EH (cell line): ENCODE measurements at places on chromosomes 11 and 22.

DNA sequence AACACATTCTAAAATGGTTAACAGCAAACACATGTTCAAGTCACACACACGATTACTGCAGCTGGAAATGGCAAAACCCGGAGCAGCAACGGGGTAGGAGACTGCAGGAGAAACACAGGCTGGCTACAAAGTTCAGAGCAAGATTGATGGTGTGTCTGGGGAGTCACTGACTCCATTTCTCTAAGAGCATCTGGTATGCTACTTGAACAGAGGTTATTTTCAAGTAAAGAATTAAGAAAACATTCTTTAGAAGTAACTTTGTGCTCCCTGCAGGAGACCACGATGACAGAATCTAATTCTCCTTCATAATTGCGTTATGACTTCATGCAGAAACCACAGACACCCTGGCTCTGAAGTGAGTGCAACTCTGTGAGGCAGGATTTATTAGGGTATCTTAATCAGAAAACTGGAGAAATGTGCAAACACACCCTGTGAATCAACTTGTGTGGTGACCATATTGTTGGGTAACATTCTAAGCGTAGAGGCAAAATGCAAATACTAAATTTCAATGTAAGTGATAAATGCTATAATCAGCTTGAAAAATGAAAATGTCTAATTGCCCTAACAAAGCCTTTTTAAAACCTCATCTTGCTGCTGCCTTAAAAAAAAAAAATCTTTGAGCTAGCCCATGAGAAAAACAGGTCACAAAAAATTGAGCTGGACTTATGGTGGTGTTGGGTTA lies 303.0 kb downstream of the CADM1 start:
- DNase-seq: peak; percentile 88

DNA sequence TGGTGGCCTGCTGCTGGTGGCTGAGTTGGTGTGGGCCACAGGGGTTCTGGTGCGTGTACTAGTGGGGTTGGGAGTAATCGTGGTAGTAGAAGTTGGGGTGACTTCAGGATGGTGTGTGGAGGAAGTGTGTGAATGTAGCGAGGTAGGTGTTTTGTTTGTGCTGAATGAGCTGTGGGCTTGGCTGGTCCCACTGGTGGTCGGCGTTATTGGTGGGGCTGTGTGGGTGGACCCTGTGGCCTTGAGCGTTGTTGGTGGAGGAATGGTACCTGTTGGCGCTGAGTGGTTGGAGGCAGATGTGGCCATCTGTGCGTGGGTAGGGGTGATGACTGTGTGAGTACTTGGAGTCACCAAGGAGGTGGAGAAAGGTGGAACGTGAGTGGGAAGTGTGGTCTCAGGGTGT lies 18.4 kb downstream of the MUC6 start:
- DNase-seq: no peak

DNA sequence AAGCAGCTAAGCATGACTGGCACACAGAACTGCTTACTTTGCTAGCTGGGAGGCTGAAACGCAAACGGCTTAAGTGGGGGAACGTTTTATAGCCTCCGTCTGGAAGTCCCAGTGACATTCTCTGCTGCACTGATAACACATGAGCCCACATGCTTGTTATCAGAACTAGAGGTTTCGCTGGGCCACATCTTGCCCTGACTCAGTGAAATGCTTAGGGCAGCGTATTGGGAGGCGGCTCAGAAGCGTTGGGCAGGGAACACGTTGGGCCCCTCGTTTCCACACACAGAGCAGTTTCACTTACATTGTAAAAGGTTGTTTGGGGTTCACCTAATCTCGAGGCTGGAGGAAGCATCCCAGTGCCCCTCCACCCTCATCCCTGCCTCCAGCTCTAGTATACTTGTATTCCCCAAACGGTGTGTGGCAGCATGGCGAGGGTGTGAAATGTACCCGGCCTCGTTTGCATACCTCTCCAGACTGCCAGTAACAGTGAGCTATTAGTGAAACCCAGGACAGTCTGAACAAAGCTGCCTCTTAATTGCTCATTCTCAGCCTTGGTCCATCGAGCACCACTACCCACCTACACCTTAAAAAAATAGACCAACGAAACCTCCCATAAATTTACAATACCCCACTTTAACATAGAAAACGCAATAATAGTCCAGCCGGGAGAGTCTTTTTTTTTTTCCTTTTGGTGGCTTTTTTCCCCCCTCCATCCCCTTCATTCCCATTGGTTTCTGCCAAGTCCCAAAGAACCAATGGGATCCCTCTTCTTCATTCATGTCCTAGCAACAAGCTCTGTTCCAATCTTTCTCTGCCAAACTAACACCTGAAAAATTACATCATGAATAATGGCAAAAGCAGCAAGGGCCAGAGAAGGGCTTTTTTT lies 218.8 kb upstream of the SORL1-AS1 start:
- DNase-seq: peak; percentile 17

- DNase-seq: no peak
These were observed 179.0 kb downstream of the NXPE2 start for GRCh38 chr11:114857281-114857680.

DNA sequence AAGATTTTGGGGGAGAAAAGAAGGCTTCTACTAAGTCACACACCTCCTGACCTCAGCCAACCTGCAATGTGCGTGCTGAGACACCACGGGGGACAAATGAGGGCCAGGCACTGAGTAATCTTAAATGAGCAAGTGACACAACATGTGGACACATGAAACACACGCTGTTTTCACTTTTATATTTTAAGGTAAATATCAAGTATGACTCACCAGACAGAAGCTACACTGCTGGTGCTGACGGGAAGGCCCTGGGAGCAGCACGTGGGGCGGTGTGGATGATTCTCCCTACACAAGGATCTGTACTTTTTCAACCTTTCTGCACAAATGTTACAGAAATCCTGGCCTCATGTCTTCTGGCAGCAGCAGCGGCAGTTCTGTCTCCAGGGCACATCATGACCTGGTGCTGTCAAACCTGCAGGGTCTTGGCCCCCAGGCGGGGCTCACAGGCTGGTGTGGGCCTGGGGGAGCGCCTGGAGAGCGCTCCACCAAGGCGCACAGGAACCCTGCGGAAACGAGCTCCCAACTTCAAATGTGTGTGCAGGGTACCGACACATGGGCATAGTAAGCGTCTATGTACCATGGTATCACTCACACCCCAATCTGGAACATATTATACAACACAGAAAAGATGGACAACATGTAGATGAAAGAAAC lies 61.7 kb downstream of the DGCR2 start:
- peak; percentile 18 for DNase-seq

- no peak for DNase-seq
These were observed 88.5 kb upstream of the CSNK2A3 start for GRCh38 chr11:11441516-11441915.

- no peak for DNase-seq
These were observed 8.6 kb downstream of the TAB1 start for GRCh38 chr22:39408173-39408572.

DNA sequence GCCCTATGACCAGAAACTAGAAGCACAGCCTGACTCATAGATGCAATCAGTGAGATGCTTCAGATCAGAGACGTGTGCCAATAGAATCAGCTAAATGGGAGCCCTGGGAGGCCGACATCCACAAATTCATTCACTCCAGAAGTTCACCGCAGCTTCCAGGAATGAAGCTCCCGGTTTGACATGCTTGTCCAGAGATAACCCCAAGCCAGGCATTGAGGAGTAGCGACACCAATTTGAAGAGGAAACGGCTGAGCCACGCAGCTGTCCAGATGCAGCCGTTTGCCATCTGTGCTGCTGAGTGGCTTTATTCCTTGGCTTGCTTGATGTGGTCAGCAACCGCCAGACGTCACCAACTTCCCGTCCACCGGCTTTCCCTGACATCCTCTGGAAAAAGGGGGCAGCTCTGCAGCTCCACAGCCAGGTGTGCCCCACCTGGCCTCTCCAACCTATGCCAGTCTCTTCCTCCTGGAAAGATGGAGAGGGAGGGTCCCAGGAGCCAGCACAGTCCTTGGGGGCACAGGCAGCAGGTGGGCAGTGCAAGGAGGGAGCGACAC lies 123.9 kb upstream of the OPCML start:
- no peak for DNase-seq

DNA sequence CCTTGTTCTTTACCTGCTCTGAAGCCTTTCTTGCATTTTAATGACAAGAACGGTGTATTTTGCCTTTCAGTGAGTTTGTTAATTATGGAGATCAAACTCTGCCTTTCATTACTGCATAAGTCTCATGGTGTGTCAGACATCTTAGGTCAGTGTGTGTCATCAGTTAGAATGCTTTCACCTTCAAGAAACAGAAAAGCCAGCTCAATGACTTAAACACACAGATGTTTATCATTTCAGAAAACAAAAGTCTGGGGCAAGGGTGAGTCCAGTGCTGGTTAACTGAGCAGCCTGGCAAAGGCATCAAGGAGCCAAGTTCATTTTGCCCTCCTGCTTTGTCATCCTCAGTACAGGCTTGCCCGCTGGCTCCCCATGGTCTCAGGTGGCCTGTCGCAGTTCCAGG lies 54.5 kb downstream of the PACS1 start:
- peak; percentile 61 for DNase-seq

DNA sequence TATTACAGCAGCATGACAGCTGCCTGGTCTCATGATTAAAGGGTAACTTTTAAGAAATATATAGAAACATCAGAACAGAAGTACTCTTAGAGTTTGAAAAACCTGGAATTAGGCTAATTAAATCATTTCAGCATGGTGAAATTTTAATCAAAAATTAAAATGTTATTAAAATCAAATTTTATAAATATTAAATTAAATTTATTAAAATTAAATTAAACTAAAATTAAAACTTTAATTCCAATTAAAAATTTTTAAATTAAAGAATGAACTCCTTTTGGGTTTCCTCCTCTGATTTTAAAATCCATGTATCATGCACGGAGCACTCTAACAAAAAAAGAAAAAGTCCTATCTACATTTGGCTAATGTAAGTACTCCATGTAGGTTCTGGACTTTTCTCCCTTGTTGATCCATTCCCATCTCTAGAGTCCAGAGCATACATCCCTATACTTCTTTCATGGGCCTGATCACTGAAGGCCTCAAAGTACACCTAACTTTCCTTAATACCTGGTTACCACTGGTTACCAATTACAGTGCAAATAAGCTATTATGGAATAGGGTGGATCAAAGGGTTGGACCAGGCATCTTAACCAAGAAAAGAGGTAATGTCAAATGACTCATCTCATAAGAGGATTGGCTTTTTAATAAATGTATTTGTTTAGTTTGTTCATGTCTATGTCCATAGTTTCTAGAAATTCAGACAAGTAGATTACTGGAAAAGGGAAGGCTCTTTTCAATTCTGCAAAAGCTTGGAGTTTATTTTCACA lies 48.4 kb upstream of the MUC15 start:
- no peak for DNase-seq

DNA sequence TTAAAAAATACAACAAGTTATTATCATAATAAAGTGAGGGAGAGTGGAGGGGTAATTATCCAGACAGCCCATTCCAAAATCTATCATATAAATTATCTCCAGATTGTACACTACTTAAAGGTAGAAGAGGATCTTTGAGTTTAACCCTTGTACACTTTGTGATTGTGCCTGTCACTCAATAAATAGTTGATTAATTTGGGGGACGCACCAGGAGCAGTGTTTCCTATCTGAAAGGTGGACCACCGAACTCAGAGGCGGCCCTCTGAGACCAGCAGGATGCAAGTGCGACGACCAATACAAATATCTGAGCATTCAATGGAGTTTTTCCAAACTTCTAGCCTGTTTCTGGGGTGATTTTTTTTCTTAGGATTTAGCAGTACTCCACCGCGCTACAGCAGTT lies 1.1 kb upstream of the CECR2 start:
- no peak for DNase-seq

- no peak for DNase-seq
These were observed 4.9 kb downstream of the CACNA1I start for GRCh38 chr22:39575552-39575825.

DNA sequence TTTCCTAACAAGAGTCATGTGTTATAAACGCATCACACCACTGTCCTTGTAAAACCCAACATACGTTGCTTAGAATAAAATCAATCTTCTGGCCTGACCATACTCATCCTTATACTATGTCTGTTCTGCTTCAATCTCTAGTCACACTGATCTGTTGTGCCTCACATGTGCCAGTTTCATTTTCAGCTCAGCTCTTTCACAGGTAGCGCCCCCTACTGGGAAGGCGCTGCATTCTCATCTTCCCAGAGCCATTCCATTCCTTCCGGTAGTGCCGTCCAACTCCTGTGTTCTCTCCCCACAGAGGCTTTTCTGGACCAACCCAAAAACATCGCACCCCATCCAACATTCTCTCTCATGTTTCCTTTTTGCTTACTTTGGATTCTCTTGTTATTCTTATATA lies 22.2 kb downstream of the CASP5 start:
- DNase-seq: no peak

DNA sequence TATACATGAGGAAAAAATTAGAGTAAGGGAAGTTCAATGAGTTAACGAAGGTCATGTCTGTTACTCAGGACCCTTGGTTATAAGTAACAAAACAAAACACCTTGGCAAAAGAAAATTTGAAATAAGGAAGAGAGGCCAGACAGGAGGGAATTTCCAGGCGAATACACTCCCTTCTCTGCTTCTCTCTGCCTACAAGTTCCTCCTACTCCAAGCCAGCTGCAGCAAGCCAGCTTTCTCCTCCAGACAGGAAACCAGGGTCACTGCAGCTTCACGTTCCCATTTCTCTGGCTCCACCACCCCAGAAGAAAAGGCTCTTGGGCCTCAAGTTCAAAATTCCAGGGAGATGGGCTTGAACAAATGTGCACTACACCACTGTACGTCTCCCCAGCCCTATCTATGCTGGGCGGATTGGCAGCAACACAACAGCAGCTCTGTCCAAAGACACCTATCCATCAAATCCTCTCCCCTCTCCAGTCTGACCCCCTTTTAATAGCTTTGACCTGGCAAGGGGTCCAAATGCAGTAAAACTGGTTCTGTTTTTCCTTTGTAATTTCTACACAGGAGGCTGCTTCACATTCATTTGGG lies 27.7 kb downstream of the SMCO4 start:
- DNase-seq: no peak

GRCh38 chr11:65204143-65204542 lies 22.4 kb downstream of the CAPN1 start:
- no peak for DNase-seq

DNA sequence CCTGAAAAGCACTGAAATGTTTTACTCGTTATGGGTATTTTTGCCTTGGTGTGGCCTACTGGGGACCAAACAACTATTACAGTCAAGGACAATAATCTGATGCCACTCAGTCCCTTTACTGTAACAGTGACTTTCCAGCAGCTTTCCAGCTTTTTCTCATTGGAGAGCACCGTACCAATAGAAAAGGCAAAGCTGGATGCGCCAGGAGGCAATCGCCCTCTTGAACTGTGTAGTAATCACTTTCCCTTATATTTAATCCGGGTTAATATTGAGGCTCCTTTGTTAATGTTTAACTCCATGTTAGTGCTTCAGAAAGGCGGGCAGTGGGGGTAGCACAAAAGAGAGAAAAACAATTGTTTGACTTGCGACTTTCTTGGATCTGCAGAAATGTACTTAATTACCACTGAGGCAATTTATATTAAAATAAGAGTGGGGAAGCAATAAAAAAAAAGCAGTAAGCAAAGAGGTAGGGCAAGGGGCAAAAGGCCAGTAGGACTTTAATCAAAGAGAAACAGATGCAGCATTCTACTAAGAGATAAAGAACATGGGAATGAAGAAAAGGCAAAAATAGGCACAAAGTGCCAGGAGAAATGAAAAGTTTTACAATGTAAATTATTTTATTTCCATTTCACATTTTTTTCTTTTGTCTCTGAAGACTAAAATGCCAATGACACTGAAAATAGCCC lies 81.6 kb downstream of the LRRC4C start:
- no peak for DNase-seq

- DNase-seq: no peak
These were observed 8.9 kb downstream of the APOBEC3A start for GRCh38 chr22:38966380-38966702.

- DNase-seq: peak; percentile 89
These were observed 45.7 kb downstream of the TRIOBP start for GRCh38 chr22:37742376-37743171.
